IPS DF 6.9 (cell line): ENCODE measurements at places on chromosomes 4 and X.

DNA sequence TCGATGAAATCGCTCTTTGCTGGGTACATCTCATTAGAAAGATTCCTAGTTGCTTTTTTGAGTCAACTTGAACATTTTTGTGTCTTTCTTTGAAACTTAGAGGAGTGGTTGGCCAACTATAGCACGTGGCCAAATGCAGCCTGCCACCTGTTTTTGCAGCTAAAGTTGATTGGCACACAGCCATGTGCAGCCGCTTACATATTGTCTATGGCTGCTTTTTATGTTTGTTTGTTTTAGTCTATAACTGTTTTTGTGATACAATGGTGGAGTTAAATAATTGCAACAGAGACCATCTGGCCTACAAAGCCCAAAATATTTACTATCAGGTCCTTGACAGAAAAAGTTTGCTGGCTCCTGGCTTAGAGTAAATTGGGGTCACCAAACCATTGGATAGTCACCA is 86.3 kb downstream of the CLCN4 start:
- no peaks in the 10 kb centered on the region for H3K4me1 ChIP-seq
- no peak overlapping the region for H3K27ac ChIP-seq
- no peak overlapping the region for H3K4me3 ChIP-seq
- no peak for DNase-seq

- H3K27ac ChIP-seq = no peak overlapping the region
- no peak for DNase-seq
- no peak overlapping the region for H3K4me3 ChIP-seq
- H3K36me3 ChIP-seq = no peaks in the 10 kb centered on the region
Measured at GRCh38 chrX:38347136-38347535, 5.3 kb upstream of the OTC start.

DNA sequence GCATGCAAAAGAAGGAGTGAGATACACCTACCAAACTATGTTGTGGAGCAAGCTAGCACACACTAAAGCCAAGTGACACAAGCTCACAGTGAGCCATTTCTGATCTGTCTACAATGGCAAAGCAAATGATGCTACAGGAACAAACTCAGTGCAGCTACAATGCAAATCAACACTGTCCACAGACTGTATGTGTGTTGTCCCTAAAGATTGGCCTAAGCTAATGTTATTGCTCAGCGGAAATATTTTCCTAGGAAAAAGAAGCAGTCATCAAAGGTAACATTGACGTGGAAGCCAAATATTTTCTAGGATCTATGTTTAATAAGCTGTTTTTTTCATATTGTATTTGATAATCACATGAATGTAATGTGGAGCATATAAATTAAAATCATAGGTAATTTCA is 34.7 kb upstream of the HPGDS start:
- H3K36me3 ChIP-seq = no peaks in the 10 kb centered on the region
- DNase-seq = no peak
- no peak overlapping the region for H3K4me3 ChIP-seq

DNA sequence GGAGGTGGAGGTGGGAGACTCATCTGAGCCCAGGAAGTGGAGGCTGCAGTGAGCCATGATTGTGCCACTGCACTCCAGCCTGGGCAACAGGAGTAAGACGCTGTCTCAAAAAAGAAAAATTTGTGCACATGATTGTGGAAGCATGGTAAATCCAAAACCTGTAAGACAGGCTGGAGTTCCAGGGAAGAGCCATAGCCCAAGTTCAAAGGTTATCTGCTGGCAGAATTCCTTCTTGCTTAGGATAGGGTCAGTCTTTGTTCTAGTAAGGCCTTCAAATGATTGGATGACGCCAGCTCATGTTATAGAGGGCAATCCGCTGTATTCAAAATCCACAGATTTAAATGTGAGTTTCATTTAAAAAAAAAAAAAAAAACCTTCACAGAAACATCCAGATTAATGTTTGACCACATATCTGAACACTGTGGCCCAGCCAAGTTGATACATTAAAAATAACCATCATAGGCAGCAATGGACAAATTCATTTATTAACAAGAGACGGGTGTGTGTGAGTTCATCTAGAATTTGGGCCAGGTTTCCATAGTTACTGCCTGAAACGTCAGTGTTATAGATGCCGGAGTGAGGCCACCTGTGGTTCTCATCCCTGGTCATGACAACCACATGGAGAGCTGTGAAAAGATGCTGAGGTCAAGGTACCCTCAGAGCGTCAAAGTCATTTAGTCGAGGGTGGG is 35.2 kb upstream of the SLC2A9 start:
- no peak overlapping the region for H3K27ac ChIP-seq
- no peaks in the 10 kb centered on the region for H3K4me1 ChIP-seq
- H3K4me3 ChIP-seq = no peak overlapping the region
- no peaks in the 10 kb centered on the region for H3K27me3 ChIP-seq

DNA sequence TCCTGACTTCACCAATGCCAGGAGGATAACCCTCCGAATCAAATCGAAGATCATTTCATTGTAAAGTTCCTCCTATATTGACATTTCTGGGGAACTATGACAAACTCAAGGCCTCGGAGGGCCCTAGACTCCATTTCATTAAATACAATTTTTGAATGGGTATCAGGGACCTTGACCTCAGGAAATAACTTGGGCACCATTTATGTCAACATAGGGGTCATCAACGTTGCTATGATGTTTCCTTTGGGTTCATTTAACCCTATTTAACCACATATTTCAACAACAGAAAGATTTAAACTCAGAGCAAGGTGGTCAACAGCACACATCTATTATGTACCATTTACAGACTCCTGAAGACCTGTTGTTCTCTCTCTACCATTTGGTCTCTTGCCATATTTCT is 395.1 kb downstream of the TRIML1 start:
- H3K4me1 ChIP-seq = no peaks in the 10 kb centered on the region
- no peak overlapping the region for H3K4me3 ChIP-seq
- no peak for DNase-seq
- no peak overlapping the region for H3K27ac ChIP-seq

- no peaks in the 10 kb centered on the region for H3K4me1 ChIP-seq
- H3K4me3 ChIP-seq = no peak overlapping the region
- DNase-seq = no peak
- peaks cover 17% of the 10 kb centered on the region for H3K36me3 ChIP-seq
- no peaks in the 10 kb centered on the region for H3K27me3 ChIP-seq
Measured at GRCh38 chr4:2643555-2643954, 107.1 kb downstream of the FAM193A start.
